ENCODE measurements at places on chromosomes 1 and 21. TPM values are rescaled to one million over a fixed set of nuclear protein-coding genes. Genes with fewer than 3 reads are reported as not detected.
A peak's percentile ranks its signal among the peaks of the same experiment; 100 is the strongest.

CAMSAP2 gene
- total RNA-seq = 39.5 TPM

PDE9A gene
- total RNA-seq = 2.8 TPM

VHLL gene
- total RNA-seq = not detected

PDZK1 gene
- not detected for total RNA-seq

DISP3 gene
- not detected for total RNA-seq

GCSAML gene
- total RNA-seq = 0.09 TPM

HYI gene
- total RNA-seq = 32.4 TPM

TDRD10 gene
- total RNA-seq = 3.4 TPM

GRCh38 chr1:207268337-207268736, 53.1 kb upstream of the CD55 start:
- no peak for DNase-seq

GRCh38 chr1:56929492-56929891, 36.3 kb downstream of the C8B start:
- DNase-seq = no peak

DNA sequence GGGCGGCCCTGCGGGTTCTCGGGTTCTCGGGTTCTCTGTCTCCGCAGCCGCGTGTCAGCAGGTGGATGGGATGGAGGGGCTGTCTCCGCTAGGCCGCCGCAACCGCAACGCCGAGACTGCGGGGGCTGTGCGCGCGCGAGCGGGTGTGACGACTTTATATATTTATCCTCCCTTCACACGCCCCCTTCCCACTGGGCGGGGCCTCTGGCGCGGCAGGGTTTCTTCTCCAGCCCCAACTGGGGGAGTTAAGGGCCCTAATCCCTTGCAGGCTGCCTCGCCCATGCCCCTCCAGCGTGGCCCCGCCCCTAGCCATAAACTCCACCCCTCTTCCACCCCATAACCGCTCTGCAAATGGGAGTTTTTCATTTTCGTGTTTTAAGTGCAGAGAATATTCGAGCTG, 3.4 kb downstream of the IGSF21 start:
- DNase-seq = peak; percentile 28

DNA sequence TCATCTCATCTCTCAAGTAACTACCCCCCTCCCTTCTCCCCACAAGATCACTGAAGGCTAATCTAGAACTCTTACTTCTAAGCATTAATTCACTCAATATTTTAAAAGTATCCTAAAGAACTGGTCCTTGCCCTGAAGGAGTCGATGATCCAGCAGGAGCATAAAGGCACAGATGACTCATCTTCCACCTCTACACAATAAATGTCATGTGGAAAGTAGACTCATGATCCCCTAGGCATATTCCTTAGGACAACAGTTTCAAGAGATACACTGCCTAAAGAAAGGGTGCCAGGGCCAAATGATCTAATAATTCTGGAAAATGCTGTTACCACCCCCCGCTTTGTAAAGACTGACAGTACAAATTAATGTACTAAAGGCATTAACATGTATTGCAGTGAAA, 85.8 kb upstream of the DIRAS3 start:
- DNase-seq = no peak

- DNase-seq = no peak
Measured at GRCh38 chr1:195462646-195463045, 1145.6 kb downstream of the KCNT2 start.

GRCh38 chr1:187734427-187734826, 905.7 kb downstream of the PLA2G4A start:
- no peak for DNase-seq

- DNase-seq = peak; percentile 35
Measured at GRCh38 chr1:1093610-1093943, 19.5 kb upstream of the RNF223 start.

- peak; percentile 92 for DNase-seq
Measured at GRCh38 chr1:27403065-27403726, 10.8 kb downstream of the GPR3 start.

GRCh38 chr1:170663404-170664092, 383 bp upstream of the PRRX1 start:
- DNase-seq = no peak

GRCh38 chr21:28086861-28087581, 905.7 kb downstream of the LTN1 start:
- DNase-seq = no peak

GRCh38 chr1:185367218-185367617, 50.2 kb upstream of the IVNS1ABP start:
- DNase-seq = peak; percentile 37

DNA sequence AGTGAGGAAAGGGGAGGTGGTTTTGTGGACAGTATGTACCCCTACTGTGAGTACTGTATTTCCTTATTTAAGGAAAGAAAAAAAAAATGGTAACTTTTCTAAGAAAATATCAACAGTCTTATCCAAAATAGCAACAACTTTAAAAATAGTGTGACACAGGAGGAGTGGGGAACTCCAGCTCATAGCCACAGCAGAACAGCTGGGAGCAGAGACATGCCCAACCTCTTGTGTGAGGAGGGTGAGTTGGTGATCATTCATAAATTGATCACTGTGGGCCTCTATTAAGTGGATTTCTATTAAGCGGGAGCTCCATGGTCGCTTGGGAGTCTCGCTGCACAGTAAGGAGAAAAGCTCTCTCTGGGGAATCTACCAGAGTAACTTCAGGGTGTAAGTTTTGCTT, 158.8 kb upstream of the DUSP10 start:
- DNase-seq = no peak

GRCh38 chr1:204358605-204359004, 1.1 kb downstream of the PLEKHA6 start:
- DNase-seq = peak; percentile 54

DNA sequence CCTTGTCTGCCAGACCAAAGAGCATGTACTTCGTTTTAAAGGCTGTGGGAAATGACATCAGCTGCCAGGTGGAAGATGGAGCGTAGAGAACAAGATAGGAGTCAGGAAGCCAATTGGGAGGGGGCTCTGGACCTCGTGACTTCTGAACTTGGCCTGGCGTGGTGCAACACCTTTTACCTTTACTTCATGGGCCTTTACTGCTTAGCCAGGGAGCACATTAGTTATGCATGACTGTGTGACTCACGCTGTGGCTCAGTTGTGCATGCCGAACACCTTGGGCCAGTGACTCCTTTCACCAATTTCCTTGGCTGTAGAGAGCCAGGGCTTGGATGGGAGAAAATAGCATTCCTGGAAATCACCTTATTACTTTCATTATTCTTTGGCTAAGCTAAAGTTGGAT, 7.2 kb downstream of the XCL1 start:
- DNase-seq = no peak

DNA sequence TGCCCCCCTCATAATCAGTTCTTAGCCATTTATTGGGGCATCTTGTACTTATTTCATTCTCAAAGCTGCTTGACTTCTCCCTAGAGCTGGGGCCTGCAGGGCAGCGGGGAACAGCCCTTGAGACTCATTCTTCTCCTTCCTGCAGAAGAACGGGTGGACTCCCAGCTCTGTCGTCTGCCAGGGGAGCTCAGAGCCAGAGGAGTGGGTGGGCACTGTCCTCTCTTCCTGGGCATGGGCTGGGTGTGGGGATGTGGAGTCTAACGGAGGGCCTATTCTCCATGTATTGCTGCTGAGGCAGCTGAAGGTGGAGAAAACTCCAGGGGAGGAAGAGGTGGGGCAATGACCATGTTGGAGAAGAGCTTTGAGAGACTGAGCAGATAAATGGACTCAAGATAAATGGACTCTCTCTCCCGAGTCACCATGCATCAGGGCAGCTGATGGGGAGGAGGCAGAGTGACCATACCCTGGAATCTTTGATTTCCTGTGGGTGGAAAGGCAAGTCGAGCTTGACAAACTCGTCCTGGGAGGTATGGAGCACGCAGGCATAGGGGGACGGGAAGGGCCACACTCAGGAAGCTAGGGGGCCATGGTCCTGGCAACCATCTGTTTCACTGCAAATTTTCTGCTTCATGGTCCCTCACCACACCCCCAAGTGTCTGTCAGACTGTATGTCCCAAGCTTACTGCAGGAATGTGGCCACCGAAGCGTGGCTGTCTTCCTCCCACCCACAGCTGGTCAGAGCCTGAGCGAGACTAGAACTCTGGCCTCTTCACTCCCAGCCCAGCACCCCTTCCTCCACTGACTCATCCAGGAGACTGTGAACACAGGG, 56.9 kb upstream of the ATP2B4 start:
- DNase-seq = no peak

DNA sequence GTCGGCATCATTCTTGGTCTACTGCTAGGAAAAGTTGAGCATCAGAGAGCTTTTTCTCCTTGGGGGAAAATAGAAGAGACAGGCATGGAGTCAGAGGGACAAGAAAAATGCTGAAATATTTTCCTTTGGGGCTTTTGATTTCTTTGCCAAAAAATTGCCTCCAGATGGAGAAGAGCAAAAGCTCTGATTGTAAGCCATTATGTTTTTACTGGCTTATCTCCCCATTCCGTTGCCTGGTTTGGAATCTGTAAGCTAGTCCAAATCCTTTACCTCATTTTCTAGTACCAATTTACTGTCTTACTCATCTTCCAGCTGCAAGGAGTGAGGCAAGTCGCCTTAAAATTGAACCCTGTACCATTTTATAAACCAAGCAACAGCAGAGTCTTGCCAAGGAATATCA, 23.3 kb upstream of the NBL1 start:
- DNase-seq = no peak

DNA sequence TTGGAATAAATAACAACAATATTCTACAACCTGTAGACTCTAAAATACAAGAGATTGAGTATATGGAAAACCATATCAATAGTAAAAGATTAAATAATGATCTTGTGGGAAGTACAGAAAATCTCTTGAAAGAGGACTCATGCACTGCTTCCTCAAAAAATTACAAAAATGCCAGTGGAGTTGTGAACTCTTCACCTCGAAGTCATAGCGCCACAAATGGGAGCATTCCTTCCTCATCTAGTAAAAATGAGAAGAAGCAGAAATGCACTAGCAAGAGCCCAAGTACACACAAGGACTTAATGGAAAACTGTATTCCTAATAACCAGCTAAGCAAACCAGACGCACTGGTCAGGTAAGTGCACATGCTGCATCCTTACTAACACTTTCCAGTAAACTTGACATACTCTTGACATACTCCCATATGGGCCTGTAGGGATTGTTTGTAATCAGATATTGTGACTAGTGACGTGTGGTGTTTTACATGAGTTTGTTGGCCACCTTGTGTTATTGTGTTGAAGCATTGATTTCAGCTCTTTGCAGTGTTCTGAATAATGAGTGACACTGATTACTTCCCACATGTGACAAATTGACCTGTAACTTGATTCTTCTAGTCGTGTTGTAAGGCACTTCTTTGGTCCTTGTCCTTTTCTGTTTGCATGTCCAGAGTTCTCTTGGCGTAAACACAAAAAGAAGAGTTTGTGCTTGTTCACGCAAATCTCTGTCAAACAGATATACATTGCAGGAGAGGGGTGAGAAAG, 28.0 kb downstream of the MACO1 start:
- DNase-seq = no peak

- DNase-seq = no peak
Measured at GRCh38 chr1:150995896-150996295, 10.8 kb downstream of the MINDY1 start.

GRCh38 chr1:29416267-29417146, 180.2 kb downstream of the PTPRU start:
- no peak for DNase-seq

DNA sequence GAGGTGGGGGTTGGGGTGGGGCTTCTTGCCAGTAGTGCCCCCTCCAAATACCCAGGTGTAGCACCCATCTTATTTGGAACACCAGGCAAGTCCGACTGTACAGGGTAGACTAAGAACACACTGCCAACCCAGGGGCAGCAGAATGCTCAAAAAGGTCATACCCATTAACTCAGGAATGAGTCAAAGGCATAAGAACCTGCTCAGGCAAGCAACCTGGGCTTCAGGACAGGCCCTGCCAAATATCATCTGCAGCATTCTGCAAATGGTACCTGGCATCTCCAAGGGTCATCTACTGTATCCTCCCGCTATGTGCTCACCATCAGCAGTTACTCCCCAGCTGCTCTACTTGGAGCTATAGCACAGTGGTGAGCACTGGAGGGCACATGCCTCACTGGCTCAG, 19.4 kb downstream of the PEA15 start:
- DNase-seq = no peak

DNA sequence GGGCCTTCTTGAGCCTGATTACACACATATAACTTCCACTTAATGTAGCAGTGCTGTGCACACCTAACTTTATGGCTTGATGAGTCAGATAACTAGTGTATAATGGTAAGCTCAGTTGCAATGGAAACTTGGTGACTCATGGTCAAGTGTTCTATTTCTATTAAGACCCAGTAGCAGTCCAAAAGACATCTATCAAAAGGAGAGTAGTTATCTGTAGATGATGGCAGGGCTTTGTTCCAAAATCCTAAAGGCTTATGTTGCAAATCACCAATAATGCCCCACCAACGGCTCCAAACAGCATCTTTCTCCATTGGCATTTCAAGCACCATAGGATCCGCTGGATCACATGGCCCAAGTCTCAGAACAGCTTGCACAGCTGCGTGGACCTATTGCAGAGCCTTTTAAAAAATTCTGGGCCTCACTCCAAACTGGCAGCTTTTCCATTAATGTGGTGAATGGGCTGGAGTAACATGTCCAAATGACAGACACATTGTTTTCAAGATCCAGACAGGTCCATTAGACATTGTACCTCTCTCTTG, 566.8 kb upstream of the USP24 start:
- DNase-seq = no peak

DNA sequence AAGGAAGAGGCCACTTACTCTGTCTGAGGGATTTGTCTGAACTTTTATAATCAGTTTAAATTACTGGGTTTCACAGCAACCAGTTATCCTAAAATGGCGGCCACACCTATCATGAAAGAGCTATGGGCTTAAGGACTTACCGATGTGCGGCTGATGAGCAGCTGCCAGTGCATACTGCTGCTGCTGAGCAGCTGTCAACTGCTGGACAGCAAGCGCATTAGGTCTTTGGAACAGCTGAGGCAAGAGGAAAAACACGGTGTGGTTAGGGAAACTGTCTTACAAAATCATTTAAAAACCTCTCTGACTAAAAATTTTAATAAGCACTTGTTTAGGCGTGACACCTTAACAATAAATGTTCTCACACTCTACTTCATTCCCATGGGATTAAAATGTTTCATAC, 72.6 kb upstream of the SDC3 start:
- no peak for DNase-seq
